SJSA1 (cell line): ENCODE measurements at places on chromosomes 7 and 10.

GRCh38 chr7:69615685-69616084 is 17.4 kb downstream of the AUTS2 start:
- no peak overlapping the region for H3K4me3 ChIP-seq
- H3K4me1 ChIP-seq = no peaks in the 10 kb centered on the region
- no peaks in the 10 kb centered on the region for H3K36me3 ChIP-seq
- DNase-seq = no peak
- H3K27me3 ChIP-seq = no peaks in the 10 kb centered on the region

DNA sequence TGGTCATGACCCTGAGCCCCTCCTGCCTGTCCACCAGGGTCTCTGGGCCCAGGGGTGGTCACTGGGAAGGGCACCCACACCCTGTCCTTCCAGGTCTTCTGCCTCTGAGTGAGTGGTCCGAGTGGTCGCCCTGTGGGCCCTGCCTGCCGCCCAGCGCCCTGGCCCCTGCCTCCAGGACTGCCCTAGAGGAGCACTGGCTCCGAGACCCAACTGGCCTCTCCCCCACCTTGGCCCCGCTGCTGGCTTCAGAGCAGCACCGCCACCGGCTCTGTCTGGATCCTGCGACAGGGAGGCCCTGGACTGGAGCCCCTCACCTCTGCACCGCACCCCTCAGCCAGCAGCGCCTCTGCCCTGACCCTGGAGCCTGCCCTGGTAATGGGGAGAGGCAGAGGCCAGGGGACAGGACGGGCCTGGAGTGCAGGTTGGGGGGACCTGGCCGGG is 13.9 kb upstream of the ZNF862 start:
- H3K4me3 ChIP-seq = no peak overlapping the region
- H3K4me1 ChIP-seq = no peaks in the 10 kb centered on the region

DNA sequence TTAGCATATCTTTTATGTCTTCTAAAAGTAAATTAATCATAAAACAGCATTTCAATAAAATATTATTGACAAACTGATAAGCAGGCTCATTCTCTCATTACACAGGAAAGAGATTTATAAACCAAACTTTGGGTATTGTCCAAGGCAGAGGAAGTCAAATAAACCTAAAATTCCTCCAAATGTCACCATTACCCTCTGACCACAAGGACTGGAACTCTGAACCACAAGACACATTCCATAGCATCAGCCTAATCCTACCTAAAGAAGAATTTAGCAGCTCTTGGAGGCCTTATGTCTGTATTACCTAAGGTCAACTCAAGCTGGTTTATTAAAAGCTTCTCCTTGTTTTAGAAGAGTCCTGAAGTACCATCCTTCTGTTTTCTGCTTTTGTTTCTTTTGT is 82.4 kb upstream of the SLC13A1 start:
- peak overlapping the region; percentile 69 for H3K27ac ChIP-seq
- H3K4me1 ChIP-seq = peaks cover 35% of the 10 kb centered on the region
- no peak overlapping the region for H3K4me3 ChIP-seq
- H3K27me3 ChIP-seq = no peaks in the 10 kb centered on the region
- peak; percentile 83 for DNase-seq
- peaks cover 29% of the 10 kb centered on the region for H3K36me3 ChIP-seq

DNA sequence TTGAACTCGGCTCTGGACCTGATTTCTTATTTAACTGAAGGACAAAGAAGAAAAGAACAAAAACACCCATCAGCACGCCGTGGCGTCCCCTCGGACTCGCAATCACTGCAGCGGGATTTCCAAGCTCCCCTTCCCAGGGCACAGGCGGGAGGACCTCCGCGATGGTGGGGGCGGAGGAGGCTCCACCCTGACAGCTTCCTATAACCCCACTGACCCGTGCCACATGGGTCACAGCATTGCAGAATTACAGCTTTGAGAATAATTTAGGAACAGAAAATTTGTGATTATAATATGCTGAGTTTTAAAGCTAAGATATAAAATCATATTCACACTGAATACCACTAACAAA is 129.7 kb upstream of the SEC61G start:
- DNase-seq = no peak
- no peaks in the 10 kb centered on the region for H3K4me1 ChIP-seq
- H3K36me3 ChIP-seq = no peaks in the 10 kb centered on the region
- H3K27me3 ChIP-seq = no peaks in the 10 kb centered on the region
- no peak overlapping the region for H3K27ac ChIP-seq

- no peak overlapping the region for H3K27ac ChIP-seq
- no peak overlapping the region for H3K4me3 ChIP-seq
- H3K27me3 ChIP-seq = 0 out of 2 replicates have a peak, but pooled peaks cover 4% of the 10 kb centered on the region
- no peak for DNase-seq
- H3K4me1 ChIP-seq = peaks cover 20% of the 10 kb centered on the region
- H3K36me3 ChIP-seq = no peaks in the 10 kb centered on the region
These were observed 119.3 kb upstream of the PRKCQ start for GRCh38 chr10:6699336-6699735.

GRCh38 chr7:127571741-127572505 is 13.5 kb downstream of the GCC1 start:
- no peak for DNase-seq
- H3K4me3 ChIP-seq = no peak overlapping the region
- H3K27ac ChIP-seq = no peak overlapping the region
- peaks cover 10% of the 10 kb centered on the region for H3K4me1 ChIP-seq
